Activated effector memory CD4-positive, alpha-beta T cell treated with Interleukin-2 at 50 U/mL for 16 hours (primary cell): ENCODE measurements at places on chromosomes 7 and 10.
A peak's percentile ranks its signal among the peaks of the same experiment; 100 is the strongest.

- peak; percentile 41 for DNase-seq
These were observed 24.5 kb upstream of the SVIL start for GRCh38 chr10:29658984-29659965.

DNA sequence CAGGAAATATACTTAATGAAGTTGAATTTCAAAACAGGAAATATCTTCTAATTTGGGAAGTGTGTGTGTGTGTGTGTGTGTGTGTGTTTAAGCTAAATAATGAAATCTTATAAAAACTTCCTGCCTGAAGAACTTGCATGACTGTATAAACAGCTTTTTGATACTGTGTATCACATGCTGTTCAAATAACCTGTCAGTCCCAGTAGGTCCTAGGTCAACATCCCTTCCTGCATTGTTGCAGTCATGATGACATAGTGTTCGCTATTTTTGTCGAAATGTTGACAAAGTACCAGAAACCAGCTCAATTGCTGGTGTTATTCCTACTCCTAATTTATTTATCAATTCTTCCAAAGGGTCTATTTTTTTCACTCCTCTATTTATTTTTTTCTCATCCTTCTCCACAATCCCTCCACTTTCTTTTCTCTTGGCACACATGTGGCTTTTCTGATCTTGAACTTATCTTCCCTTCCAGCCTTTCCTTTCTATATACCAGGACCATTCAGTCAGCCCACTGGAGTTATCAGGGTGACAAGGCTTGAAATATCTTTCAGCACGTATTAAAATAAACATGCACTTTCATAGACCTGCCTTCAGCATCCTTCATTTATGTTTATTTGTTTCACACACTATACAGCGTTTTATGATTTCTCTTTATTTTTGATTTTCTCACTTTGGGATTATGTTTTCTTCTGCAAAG is 115.8 kb downstream of the PLXDC2 start:
- DNase-seq, result no peak

DNA sequence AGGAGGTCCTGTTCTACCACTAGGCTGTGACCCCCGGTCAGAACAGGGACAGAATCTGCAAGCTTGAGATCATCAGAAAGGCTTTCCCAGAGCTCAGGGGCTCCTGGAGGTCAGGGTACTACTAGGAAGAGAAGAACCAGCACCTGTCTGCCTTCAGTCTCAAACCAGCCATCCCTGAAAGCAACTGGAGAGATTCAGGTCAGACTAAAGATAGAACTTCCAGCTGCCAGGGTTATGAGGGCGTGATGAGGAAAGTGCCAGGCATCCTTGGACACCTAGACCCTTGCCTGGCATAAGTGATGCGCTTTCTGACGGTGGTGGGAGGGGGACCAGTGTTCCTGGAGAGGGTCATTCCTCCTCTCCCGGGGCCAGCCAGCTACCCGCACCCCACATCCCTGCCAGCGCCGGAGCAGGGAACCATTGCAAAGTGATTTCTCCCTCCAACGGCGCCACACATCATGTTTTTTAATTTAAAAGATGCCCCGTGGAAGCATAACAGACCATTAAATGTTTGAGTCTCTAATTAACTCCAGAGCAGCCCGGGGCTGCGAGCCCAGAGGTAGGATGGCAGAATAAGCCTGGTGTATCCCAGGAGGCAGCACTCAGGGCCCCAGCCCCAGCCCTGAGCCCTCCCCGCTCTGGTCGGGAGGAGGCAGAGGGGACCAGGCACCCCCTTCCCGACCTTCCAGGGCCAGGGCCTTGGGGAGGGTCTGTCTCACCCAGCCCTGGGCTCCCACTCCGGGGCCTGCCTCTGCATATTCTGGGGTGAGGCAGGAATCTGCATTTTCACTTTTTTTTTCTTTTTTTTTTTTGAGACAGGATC is 64.0 kb downstream of the ELFN1 start:
- no peak for DNase-seq

- no peak for DNase-seq
These were observed 183.1 kb upstream of the PDE1C start for GRCh38 chr7:32253299-32253698.

- no peak for DNase-seq
These were observed 155.7 kb downstream of the PLPP4 start for GRCh38 chr10:120612756-120613155.

- DNase-seq, result no peak
These were observed 116.9 kb downstream of the WDR37 start for GRCh38 chr10:1173091-1173490.

- no peak for DNase-seq
These were observed 77.4 kb downstream of the WIPF3 start for GRCh38 chr7:29883462-29884398.
